ENCODE measurements at places on chromosomes 4 and X.

DNA sequence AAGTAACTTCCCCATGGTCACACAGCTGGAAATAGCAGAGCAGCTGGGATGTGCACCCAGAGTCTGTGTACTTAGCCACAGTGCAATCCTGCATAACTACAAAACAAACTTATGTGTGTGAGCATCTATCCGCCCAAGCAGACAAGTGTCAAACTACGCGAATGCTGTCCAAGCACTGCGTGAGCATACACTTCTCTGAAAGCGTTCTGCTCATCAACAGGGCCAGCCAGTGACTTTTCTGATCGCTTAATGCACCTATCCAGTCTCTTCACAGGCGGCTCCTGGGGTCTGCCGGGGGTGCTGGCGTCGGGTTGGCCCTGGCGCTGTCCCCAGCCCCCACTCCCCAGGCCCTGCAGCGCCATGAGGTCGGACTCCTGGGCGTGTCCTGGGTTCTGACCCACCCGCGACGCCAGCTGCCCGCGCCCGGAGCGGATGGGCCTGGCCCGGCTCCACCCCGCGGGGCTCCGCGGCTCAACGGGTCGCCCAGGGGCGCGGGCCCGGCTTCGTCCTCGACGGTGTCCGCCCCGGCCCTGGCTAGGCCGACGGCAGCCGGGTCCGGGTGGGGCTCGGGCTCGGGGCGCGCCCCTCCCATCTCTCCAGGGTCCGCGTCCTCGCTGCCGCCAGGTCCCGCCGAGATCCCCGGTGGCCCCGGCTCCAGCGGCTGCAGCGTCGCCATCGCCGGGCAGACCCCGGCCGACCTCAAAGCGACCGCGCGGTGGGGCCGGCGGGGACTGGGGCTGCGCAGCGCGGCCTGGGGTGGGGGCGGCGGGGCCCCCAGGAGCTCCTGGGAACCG is 1.3 kb upstream of the ZNF141 start:
- DNase-seq: no peak

DNA sequence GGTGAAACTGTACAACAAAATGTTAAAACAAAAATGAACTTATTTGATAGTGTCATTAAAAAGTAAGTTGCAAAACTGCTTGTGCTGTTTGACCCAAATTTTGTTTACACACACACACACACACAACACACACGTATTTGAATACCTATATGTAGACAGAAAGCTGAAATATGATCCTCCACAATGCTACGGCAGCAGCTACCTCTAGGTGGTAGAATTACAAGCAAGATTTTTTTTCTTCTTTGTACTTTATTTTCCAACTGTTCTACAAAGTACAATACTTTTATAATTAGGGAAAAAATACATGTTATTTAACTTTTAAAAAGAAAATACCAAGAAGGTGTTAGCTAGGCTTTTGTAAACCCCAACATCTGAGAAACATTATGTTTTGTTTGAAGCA is 1.2 kb downstream of the CYTL1 start:
- DNase-seq: no peak

GRCh38 chrX:38999099-38999498 is 197.8 kb downstream of the MID1IP1 start:
- DNase-seq: no peak

DNA sequence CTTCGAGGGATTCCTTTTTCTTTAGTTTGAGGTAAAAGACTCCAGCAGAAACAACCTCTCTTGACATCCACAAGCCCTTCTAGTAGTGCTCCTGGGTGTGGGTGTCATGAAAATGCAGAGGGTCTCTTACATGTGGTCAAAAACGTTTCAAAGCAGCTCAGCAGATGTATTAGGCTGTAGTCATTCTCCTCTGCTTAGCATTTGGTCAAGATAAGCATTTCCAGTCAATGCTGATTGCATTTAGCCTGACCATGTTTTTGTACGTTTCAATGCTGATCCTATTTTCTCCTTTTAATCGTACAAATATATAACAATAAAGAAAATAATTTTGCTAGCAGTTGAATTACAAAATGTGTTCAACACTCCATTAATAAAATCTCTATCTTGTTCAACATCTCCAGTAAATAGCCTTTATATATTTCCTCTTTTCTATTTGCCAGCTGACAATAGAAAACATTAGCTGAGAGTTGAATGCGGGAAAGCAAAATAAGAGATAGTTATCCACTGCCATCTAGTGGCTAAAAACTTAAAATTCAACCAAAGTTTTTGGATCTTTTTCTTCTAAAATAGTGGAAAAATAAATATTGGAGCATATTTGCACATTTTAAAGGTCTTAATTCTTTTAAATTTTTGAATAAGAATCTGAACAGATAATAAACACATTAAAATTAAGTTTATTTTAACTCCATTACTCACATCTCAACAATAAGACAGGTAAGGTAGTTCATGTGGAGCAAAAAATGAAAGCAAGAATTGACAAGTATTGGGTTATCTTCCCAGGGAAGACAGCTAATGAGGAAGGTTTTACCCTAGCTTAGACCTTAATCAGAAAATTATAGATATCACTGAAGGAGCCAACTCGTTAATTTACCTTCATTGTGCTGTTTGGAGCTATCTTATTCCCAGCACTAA is 15.2 kb upstream of the PACRGL start:
- DNase-seq: peak; percentile 50

DNA sequence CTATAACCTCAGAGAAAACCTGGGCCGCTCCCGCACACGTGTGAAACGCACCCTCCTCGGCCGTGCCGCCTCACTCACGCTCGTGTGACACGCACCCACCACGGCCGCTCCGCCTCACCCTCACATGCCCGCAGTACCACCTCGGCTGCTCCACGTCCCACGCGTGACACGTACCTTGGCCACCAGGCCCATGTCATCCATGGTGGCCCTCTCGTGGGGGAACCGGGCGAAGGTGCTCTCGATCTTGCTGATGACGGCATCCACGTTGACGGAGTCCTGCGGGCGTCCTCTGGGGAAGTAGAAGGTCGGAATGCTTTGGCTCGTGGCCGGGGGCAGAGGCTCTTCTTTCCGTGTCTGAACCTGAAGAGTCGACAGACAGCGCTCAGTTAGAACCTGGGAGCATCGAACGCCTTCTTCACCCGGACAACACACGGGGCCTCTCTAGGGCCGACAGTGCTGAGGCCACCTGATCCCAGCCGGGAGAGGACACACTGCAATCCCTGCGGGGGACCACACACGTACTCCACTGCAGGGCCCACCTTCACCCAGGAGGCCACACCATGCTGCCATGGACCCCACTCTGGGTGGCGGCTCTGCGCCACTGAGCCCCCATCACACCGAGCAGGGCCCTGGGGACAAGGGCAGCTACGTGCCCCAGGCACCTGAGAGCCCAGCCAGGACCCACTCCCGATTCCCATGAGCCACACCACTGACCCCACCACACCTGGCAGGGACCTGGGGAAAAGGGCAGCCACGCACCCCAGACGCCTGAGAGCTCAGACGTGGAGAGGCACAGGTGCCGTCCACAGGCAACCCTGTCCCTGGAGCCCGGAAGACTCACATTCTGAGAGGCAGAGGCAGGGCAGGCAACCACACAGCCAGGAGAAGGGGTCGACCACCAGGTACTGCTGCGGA is 25.2 kb downstream of the PPP2R3B start:
- DNase-seq: no peak

DNA sequence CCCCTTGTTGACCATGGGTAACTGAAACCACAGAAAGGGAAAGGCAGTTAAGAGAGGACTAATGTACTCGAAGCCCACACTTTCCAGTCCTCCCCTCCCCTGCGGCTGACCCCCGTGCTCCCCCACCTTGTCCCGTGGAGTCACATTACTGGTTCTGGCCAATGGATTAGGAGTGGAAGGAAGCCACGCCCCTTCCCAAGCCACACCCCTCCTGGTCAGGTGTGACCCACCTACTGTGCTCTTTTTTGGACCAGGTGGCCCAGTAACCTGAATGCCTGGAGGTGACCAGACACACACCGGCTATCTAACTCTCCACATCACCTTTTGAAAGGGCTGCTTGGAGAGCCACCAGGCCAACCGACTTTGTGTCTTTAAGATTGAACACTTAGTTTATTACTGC is 109.3 kb upstream of the MSX1 start:
- no peak for DNase-seq

DNA sequence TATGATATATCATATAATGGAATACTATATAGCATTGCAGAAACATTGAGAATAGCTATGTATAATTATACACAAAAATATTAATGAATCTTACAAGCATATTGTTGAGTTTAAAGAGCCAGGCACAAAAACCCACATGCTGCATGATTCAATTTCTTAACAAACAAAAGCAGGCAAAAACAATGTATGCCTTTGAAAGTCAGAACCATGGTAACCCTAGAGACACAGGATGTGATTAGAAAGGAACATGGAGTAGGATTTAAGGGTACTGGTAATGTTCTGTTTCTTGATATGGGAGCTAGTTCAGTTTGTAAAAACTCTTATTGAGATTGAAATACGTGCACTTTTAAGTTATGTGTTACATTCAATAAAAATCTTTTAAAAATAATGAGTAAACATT is 21.5 kb downstream of the CXCL8 start:
- peak; percentile 28 for DNase-seq

GRCh38 chr4:145480257-145480656 is 1.4 kb upstream of the SMAD1 start:
- DNase-seq: no peak

- DNase-seq: no peak
Observed at GRCh38 chr4:23878912-23879732, 10.7 kb downstream of the PPARGC1A start.

- DNase-seq: no peak
Observed at GRCh38 chrX:123923211-123923610, 38.3 kb upstream of the STAG2 start.

DNA sequence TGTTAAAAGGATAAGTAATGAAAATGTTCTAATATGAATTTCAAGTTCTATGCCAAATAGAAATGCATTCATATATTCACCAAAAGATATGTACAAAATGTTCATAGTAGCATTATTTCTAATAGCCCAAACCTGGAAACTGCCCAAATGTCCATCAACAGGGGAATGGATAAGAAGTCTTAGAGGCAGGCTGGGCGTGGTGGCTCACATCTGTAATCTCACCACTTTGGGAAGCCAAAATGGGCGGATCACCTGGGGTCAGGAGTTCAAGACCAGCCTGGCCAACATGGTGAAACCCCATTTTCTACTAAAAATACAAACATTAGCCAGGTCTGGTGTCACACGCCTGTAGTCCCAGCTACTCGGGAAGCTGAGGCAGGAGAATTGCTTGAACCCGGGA is 2.3 kb upstream of the HPRT1 start:
- DNase-seq: no peak

DNA sequence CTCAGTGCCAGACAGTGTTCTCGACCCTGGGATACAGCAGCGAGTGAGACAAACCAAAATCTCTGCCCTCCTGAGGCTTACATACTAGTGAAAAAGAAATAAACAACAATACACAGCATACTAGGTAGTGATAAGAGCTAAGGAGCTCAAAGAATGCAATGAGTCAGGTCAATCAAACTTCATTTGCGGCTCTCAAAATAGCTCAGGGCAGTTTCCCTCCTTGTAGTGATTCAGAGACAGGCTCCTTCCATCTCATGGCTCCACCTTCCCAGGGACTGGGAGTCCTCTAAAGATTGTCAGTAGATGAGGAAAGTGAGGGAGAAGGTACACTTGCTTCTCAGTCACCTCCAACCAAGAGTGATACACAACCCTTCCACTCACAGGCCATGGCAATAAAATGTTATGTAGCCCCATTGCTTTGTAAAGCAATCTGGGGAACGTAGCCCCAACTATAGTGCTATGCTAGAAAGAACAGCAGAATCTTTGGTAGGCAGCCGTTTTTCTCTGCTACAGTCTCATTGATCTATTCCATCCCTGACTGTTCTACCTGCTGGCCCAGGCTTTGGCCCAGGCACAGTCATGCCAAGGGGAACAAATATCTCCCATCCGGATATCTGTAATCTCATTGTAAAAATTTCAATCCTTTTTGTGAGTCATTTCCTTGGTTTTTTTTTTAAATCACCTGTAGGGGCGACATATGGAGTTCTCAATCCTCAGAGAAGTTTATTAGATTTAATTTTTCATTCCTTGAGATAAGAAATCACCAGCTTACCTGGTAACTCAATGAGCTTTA is 183.1 kb upstream of the S100G start:
- DNase-seq: no peak

- no peak for DNase-seq
Observed at GRCh38 chr4:140133576-140133975, 20.4 kb downstream of the MAML3 start.

DNA sequence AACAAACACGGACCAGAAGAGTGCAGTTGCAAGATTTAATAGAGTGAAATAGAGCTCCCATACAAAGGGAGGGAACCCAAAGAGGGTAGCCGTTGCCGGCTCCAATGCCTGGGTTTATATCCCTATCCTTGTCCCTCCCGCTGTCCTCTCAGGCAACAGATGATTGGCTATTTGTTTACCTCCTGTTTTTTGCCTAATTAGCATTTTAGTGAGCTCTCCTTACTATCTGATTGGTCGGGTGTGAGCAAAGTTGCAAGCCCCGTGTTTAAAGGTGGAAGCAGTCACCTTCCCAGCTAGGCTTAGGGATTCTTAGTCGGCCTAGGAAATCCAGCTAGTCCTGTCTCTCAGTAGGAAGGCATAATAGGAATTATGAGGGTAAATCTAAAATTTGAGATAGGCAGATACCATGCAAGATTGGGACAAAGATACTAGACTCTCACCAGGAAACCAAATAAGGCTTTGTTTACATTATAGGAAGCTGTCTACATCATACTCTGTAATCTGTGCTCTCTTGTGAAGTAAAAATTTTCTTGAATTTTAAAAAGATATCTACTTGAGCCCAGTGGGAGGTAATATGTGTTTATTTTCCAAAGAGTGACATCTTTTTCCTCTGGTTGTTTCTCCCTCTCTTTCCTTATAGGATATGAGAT is 65.9 kb downstream of the ATP10D start:
- no peak for DNase-seq

- DNase-seq: no peak
Observed at GRCh38 chrX:39020051-39020669, 218.9 kb downstream of the MID1IP1 start.

DNA sequence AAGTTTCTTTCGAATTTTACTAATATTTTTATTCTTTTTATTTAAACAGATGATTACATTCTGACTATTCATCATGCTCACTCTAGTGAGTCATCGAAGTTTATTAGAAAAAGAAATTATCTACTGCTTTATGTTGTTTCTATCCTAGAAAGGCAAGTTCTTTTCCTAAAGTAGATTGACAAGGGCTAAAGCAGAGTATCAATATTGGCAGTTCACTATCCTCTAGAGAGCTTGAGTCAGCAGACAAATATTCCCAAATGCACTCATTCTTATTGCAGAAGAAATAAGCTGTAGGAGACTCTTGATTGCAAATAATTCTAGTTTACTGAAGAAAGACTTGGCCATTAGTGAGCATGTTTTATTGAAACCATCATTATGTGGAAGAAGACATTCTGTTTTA is 911.8 kb downstream of the CENPC start:
- DNase-seq: no peak

DNA sequence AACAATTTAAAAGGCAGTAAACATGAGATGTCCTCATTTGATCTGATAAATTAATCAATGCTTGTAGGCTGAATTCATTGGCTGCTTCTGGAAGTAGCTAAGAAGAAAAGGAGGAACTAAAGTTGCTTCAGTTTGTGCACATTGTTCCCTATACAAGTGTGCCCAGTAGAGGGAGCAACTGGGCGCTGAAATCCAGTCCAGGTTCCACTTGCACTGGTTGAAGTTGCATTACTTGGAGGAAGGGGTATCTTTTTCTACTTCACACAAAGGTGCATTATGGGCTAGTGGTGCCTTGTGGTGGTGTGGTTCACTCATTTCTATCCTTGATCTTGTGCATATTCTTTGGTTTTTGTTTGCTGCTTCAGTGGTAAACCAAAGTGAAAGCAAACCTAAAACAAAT is 67.9 kb upstream of the SOX3 start:
- peak; percentile 1 for DNase-seq
